ENCODE measurements at places on chromosomes 3 and 15.

DNA sequence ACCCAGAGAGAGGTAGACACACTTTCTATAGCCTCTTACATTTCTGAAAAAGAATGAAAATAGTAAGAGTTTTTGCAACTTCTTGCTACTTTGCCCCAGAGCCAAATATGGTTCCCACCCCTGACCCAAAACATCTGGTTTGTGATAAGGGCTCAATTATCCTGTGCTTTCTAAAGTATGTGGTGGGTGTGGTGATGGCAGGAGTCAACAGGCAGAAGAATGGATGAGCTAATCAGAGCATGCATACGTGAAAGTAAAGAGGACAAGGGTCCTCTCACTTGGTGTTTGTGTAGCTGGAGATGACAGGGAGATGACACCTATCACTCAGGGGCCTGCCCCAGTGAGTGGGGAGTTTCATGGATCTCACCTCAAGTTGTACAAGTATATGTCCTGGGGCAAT lies 19.1 kb downstream of the KBTBD8 start:
- DNase-seq = no peak

GRCh38 chr15:72361176-72361575 lies 14.6 kb downstream of the HEXA start:
- DNase-seq = no peak

DNA sequence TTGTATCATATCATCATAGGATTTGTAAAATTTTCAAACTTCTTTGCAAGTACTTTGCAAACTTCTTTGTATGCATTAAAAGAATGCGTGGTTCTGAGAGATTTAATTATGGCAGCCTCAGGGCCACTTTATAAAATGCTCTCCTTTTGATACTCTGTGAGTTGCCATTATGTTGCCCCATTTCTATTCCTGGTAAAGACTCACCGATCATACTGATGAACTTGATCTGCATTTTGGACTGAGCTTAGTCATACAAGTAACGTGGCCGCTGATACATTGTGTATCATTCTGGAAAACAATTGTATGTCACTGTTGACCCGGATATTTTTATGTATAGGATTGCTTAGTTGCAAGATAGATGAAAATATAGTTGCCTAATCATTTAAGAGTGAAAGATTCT lies 38.8 kb downstream of the AKAP13 start:
- DNase-seq = no peak

- DNase-seq = no peak
Measured at GRCh38 chr3:36457667-36458066, 77.4 kb downstream of the STAC start.

All from NCI-H2029 (cell line).